Melanocyte of skin (primary cell): ENCODE measurements at places on chromosomes 16 and 17. TPM values are rescaled to one million over a fixed set of nuclear protein-coding genes. Genes with fewer than 3 reads are reported as not detected.

The SLC5A2 gene
- total RNA-seq = not detected in 2 replicates

The COG8 gene
- total RNA-seq = 42.3 and 52.0 TPM in 2 replicates

The KCNJ2 gene
- total RNA-seq = 0.33 and 0.77 TPM in 2 replicates

The PLA2G10 gene
- total RNA-seq = not detected in 2 replicates

The ZNF750 gene
- total RNA-seq = not detected in 2 replicates

The KRT20 gene
- total RNA-seq = not detected in 2 replicates

The LRRC75A gene
- total RNA-seq = 0.34 and 0.73 TPM in 2 replicates

The FBXO39 gene
- total RNA-seq = 0.36 and 1.0 TPM in 2 replicates

The KRT16 gene
- not detected in 2 replicates for total RNA-seq

The SLC12A3 gene
- not detected in 2 replicates for total RNA-seq

The CES5A gene
- total RNA-seq = 0.69 TPM in 1 of 2 replicates, not detected in the other

The TLCD2 gene
- total RNA-seq = 1.00 and 1.1 TPM in 2 replicates

The KRT36 gene
- not detected in 2 replicates for total RNA-seq

The TBC1D3I gene
- total RNA-seq = under 0.01 and 0.15 TPM in 2 replicates

The KRTAP4-1 gene
- total RNA-seq = not detected in 2 replicates

The MT1F gene
- 3.5 and 5.0 TPM in 2 replicates for total RNA-seq

The CACNG4 gene
- total RNA-seq = under 0.01 TPM in 1 of 2 replicates, not detected in the other

The GDPD3 gene
- total RNA-seq = 0.36 and 0.69 TPM in 2 replicates

The HIGD1B gene
- total RNA-seq = not detected in 2 replicates

The RCVRN gene
- 0.46 TPM in 1 of 2 replicates, not detected in the other for total RNA-seq

The LHX1 gene
- total RNA-seq = not detected in 2 replicates

The YPEL3 gene
- 7.9 and 14.9 TPM in 2 replicates for total RNA-seq

The ARHGDIG gene
- not detected in 2 replicates for total RNA-seq

The CBX8 gene
- 4.5 and 6.5 TPM in 2 replicates for total RNA-seq

The GPRC5B gene
- total RNA-seq = 7.6 and 10.3 TPM in 2 replicates

The SYCE1L gene
- 0.15 TPM in 1 of 2 replicates, not detected in the other for total RNA-seq

The KCNJ18 gene
- total RNA-seq = not detected in 2 replicates

The RASL10B gene
- total RNA-seq = 0.33 and 0.93 TPM in 2 replicates

The NEUROD2 gene
- total RNA-seq = not detected in 2 replicates

The TP53TG3F gene
- under 0.01 TPM in 1 of 2 replicates, not detected in the other for total RNA-seq

The CALCOCO2 gene
- total RNA-seq = 32.7 and 45.8 TPM in 2 replicates
